ENCODE measurements at places on chromosomes 11 and 22.

GRCh38 chr22:42078469-42079318 lies 806 bp upstream of the SMDT1 start:
- DNase-seq = no peak

DNA sequence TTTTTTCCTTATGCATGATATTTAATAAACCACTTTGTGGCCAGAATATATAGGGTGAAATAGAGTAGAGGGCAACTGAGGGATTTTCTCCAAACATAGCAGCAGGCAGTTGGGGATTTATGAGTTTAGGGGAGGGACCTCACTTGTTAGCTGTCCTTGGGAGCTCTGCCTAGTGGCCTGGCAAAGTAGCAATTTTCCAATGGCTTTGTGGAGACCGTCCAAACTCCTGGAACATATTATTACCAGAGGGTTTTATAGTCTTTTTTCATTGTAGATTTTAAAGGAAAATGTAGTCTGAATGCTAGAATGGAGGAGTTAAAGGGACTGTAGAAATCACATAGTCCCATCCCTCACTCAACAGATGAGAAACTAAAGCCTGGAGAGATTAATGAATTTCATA lies 32.3 kb downstream of the AMOTL1 start:
- DNase-seq = no peak

DNA sequence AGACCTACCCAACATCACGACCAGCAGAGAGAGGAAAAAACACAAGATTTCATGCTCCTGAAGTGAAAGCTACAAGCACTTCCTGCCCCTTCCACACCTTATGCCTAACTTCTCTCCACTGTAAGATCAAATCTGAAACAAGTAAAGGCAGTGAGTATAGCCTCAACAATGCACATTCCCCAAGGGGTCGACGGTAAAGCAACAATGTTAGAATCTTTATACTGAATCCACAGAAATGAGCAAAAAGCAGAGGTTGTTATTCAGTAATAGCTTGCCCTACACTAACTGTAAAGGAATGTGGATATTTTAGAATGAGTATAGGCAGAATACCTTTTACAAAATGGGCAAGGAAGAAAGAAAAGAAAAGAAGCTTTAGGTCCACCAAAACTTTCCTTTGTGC lies 15.6 kb downstream of the ARFGAP3 start:
- DNase-seq = peak; percentile 38

- DNase-seq = peak; percentile 47
Measured at GRCh38 chr11:104891135-104891534, 7.1 kb downstream of the CASP12 start.

DNA sequence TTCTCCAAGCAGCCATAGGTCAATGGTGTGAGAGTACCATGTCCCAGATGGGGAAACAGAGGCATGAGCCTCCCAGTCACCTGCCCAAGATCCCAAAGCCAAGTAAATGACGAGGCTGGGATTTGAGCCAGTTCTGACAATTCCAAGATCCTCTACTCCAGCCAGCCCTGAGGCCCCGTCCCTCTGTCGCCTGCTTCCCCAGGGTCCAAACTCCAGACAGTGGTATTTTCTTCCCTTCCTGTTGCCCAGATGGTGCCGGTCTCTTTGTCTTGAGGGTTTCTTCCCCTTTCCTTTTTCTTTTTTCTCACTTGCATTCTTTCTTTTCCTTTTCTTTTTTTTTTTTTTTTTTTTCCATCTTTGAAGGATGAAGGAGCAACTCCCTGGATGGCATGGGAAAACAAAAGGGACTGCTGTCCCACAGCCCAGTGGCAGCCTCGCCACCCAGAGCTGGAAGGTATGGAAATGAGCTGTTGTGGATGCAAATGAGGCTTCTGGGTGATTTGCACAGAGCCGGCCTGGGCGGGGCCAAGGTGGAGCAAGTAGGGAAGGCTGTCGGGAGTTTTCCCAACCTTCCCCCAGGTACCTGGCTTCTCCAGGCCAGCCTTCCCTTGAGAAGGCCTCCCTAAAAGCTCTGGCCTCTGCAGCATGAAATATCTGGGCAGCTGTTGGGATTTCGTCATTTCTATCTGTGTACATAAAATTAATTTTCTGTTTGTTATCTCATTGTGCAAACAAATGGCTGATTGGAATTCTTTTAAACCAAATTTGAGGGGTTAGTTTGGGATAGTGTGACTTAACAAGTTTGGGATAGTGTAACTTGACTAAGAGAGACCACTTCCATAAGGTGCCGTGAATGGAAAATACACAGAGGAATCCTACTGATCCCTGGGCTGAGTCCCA lies 146.8 kb downstream of the MN1 start:
- no peak for DNase-seq

- DNase-seq = peak; percentile 39
Measured at GRCh38 chr11:125132596-125132995, 21.2 kb upstream of the TMEM218 start.

- DNase-seq = no peak
Measured at GRCh38 chr11:44729713-44730112, 3.0 kb downstream of the TSPAN18 start.

DNA sequence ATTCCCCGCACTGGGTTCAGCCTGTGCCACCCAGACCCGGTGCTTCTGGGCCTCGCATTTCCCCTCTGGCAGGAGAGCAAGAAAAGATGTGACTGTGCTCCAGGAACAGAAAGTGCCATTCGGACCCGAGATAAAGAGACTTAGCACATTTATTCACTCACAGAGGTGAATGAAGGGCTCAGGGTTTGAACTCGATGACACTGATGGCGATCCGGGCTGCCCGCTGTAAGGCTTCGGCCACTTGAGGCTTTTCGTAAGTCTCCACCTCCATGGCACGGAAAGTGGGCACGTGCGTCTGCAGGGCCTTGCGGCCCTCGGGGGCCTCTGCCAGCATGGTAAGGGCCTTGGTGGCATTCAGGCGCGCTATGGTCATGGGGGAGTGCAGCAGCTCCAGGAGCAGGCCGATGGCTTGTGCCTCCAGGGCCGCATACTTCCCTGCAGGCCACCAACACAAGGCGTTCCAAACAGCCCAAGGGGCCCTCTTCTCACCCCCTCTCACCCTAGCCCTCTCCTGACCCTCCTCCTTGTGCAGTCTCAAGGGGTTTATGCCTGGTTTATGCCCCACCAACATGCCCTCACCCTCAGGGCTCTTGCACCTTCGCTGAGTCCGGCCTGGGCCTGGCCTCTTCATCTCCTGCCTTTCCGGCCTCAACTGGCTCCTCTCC lies 10.9 kb upstream of the GNAZ start:
- DNase-seq = no peak

DNA sequence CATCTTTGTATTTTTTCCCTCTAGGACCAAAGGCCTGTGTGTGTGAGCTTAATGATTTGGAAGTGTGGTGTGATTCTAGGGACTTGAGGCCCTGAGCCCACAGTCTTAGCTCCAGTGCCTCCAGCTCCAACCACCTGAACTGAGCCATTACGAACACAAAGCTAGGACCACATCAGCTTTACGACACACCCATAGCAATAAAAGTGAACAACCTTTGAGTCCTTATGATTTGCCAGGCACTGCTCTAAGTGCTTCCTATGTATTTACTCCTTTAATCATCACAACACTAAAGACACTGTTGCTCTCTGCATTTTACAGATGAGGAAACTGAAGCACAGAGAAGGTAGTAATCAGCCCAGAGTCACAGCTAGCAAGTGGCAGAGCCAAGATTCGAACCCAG lies 126.4 kb downstream of the EHF start:
- no peak for DNase-seq
